ENCODE measurements at places on chromosomes 4 and X.

GRCh38 chr4:88143504-88143903 lies 14.9 kb downstream of the ABCG2 start:
- peak; percentile 68 for DNase-seq

- no peak for DNase-seq
These were observed 51.1 kb downstream of the COL25A1 start for GRCh38 chr4:109251396-109251795.

DNA sequence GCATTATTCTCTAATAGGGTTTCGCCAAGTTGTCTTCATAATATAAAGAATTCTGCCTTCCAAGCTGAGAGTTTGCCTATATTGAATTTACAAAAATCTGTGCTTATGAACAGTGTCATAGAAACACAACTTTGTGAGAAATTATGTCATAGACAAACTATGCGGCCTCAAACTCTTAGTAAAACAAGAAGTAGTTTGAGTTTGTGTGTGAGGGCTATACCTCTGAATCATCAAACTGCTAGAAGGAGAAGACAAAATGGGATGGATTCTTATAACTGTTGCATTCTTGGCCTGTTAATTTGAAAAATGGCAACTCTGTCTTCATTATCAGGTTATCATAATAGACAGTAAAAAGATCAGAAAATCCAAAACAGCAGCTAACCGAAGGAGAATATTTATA lies 46.1 kb upstream of the NAP1L5 start:
- DNase-seq = peak; percentile 89

- no peak for DNase-seq
These were observed 18.4 kb downstream of the PLS3 start for GRCh38 chrX:115579327-115579726.

DNA sequence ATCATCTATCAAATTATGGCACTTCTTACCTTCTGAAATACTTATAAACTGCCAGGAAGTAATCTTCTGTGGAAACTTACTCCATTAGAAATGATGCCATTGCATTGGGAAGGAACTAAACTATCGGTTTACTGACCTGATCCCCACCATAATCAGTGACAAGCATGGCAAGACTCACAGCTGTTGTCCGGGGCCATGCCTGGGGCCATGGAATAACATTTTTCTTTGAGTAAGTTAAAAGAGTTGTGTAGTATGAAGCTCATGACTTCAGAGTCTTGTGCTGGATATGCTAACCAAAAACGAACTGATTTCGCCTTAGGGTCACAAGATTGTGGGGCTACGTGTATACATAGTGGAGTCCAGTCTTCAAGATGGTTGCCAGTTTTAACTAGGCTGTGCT lies 15.4 kb downstream of the MTHFD2L start:
- DNase-seq = no peak

DNA sequence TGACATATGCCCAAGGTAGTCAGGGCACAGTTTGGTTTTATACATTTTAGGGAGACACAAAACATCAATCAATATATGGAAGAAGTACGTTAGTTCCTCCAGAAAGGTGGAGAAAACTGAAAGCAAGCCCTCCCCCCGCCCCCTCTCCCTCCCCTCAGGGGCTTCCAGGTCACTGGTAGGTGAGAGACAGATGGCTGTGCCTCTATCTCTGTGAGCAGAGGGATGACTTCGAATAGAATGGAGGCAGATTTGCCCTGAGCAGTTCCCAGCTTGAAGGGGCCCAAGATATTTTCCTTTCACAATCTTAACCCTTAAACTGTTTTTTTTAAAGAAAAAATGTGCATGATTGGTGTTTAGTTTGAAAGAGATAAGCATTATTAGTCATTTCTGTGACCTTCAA lies 114.0 kb downstream of the PCDH10 start:
- DNase-seq = no peak

GRCh38 chrX:121642415-121642814 lies 595.0 kb downstream of the GLUD2 start:
- peak; percentile 76 for DNase-seq
